ENCODE measurements at places on chromosomes 12 and 14.

DNA sequence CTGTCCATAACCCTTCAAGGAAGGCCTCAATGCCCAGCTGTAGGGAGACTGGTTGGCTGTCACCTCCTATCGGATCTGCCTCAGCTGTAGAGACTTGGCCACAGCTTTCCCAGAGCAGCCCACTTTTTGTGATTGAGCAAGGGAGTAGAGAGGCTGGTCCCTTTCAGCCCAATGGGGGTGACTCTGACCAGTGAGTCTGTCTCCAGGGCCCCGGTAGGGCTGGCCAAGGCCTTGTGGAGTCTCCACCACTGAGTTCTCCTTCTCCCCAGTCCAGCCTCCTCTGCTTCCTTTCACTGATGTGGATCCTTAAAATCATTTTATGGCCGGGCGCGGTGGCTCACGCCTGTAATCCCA lies 14.5 kb upstream of the HPD start:
- no peak for DNase-seq

DNA sequence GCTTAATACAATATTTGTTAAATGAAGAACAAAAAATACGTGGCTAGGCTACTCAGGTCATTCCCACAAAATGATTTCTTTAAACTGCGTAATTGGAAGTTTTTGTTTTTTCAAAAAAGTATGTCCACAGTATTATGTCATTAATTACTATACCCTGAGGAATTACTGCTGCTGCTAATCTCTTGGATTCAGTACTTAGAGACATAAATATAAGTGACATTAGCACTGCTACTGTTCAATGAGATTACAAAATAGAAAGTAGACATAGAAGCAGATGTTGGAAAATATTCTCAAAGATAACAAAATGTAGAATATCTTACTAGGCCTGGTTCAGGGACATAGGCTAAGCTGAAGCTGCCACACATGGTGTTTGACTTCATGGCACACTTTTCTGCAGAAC lies 36.3 kb downstream of the HMGA2 start:
- DNase-seq: no peak

GRCh38 chr14:20682127-20682434 lies 2.3 kb upstream of the RNASE4 start:
- no peak for DNase-seq

GRCh38 chr14:99436247-99437180 lies 44.1 kb downstream of the SETD3 start:
- DNase-seq: no peak

DNA sequence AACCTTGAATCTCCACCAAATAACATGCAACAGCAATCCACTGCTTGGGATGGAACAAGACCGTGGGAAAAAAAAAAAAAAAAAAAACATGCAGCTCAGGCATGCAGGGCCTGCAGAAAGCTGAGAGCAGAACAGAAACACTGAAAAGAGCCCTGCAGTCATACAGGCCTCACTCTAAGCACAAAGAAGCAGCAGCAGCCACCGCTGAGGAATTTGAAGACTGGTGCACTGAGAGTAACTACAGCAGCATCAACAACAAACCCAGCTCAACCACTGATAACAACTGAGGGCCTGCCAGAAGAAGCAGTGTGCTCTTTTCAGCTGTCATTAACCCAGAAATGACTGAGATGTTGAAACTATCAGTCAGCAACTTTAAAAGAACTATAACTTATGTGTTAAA lies 354.7 kb upstream of the TMTC1 start:
- no peak for DNase-seq

- DNase-seq: no peak
Measured at GRCh38 chr12:47348206-47348605, 268.4 kb upstream of the AMIGO2 start.

DNA sequence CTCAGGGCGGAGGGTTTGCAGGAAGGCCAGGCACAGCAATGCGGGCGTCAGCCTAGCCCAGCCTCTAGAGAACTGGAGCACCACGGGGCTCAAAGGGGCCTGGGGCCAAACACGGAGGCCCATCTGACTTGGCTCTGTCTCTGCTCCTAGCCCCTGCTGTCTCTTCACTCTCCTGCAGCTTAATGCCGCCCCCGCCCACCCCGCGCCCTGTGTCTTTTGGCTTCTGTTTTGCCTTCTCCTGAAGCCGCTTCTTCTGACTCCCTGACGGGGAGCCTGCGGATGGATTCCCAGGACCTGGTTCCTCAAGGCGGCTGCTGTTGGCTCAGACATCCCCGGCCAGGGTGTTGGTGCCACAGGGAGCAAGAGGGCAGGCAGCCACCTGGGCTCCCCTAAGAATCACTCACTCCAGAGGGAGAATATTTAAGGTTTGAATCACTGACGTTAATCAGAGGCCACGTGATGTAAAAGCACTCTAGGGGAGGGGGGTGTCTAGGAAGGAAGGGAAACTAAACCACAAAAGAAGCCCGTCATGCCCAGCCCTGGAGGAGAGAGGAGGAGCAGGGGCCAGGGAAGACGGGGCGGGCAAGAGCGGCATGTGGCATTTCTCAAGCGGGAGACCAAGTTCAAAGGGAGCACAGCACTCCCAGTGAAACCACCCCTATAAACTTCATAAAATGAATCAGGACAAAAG lies 36.9 kb upstream of the PRMT8 start:
- no peak for DNase-seq

DNA sequence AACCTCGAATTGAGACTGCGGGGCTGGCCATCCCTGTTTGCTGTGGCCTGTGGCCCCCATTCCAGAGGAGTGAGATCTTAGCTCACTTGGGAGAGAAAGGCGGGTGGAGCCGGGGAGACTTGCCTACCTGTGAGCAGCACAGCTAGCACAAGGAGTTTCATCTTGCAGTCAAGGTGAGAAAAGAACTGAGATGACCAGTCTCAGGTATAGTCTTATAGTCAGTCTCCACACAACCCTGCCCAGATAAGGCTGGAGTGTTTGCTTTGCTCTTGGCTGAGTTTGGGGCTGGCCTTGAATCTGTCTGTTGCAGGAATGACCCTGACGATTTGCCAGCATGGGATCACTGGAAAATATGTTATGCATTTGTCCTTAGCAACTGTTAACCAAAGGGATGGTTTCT lies at the start of gene PLA2G1B:
Gene PLA2G1B (minus strand): TSS at position 187 of the 400 bp plus-strand sequence. CDS start 26 bp downstream, at position 161.
- no peak for DNase-seq

GRCh38 chr12:23083267-23083666 lies 458.3 kb downstream of the ETNK1 start:
- DNase-seq: peak; percentile 13

- no peak for DNase-seq
Measured at GRCh38 chr12:894226-894625, 55.3 kb downstream of the RAD52 start.

- no peak for DNase-seq
Measured at GRCh38 chr14:26323869-26324268, 274.0 kb downstream of the NOVA1 start.

GRCh38 chr12:120705618-120706017 lies 4.6 kb upstream of the UNC119B start:
- no peak for DNase-seq

DNA sequence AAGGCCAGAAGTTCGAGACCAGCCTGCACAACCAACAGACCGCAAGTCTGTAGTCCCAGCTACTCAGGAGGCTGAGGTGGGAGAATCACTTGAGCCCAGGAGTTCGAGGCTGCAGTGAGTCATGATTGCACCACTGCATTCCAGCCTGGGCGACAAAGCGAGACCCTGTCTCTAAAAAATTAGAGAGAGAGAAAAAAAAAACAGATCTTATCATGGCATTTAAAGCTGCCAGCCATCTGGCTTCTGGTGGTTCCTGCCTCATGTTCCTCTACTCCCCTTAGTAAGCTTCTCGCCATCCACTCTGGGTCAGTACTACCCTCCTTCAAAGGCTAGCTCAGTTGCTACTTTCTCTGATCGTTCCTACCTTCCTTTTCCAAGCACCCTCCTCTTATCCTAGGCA lies 16.1 kb downstream of the CLSTN3 start:
- no peak for DNase-seq

DNA sequence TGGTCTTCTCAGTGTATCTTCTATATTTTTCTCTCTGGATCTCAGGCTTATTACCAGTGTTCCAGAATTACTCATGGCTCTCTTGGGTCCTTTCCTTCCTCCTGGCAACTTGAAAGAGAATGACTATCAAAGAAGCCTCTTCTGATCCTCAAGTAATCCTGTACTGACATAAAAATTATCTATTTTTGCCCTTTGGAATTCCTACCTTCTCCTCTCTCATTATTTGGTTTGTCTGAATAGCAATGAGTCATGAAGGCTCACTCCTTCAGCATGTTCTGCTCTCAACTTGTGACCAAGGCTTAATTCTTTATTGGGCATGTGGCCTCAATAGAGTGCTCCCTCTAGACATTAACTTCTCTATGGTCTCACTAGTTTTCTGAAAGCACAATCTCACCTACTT lies 553.6 kb upstream of the ATP2B1 start:
- no peak for DNase-seq

GRCh38 chr12:100953217-100953616 lies 158.6 kb downstream of the ANO4 start:
- DNase-seq: no peak

- DNase-seq: no peak
Measured at GRCh38 chr14:100862793-100863192, 36.9 kb downstream of the MEG3 start.

- peak; percentile 36 for DNase-seq
Measured at GRCh38 chr14:56137453-56137807, 19.2 kb downstream of the PELI2 start.

DNA sequence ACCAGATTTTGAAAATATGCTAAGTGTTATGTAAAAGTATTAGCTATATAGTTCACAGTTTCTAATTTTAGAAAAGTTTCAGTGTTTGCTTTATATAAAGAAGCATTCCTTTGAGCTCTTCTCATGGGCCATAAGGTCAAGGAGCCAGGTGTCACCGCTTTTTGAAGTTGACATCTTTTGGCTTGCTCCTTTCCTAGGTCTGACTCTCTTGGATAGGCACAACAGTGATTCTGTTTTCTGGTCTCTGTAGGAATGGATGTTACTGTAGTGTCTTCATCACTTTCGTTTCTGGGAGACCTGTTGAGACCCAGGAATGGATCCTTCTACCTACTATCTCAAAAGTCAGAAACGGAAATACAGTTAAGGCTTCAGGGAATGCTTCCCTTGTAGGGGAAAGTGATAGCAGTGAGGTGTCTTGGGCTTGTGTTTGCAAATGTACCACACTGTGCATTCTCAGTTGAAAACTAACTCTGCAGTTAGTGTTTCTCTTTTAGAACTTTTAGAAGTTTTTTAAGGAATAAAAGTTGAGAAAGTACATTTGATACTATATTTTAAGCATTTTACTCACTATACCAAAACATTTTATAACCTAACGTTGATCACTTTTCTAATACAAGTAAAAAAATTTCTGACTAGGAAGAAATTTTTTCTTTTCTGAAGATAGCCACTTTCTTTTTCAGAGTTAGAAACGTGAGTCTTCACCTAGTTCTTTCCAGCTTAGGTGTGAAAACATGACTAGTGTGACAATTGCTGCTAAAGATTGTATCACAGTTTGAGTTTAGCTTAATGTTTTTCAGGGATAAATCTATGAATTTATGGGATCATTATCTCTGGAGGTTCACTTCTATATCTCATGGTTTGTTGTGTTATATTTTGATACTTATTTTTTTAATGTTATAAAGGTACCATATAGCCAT lies 20.8 kb downstream of the VRK1 start:
- DNase-seq: no peak

DNA sequence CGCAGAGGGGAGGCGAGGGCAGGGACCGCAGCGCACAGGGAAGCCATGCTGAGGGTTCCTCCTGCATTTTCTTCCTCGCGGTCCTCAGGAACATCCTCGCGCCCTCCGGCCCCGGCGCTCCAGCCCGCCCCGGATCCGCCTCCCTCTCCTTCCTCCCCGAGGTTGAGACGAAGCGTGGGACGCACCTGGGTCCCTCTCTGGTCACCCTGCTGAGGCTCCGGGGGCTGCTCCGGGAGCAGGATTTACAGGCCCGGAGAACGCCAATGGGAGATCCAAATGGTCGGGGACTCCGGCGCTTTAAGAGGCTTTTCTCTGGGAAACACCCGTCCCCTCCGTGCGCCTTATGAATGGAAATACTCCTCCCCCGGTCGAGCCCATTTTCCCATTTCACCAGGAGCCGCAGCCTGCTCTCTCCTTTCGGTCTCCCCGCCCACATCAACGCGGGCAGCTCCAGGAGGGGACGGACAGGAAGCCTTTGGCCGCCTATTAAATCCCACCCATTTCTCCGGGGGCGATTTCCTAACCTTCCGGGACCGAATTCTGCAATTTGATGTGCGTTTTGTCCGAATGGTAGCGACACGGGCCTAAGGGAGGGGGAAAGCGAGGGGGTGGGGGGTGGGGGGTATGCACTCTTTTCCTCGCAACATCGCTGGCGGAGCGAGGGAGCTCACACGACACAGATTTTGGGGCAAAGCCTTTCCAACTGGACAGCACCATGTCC lies at the start of gene UNC79:
Gene UNC79 (plus strand): TSS at position 625 of the 721 bp plus-strand sequence. CDS start 91 bp downstream, at position 716.
- DNase-seq: no peak

GRCh38 chr12:114826244-114826643 lies 142.3 kb upstream of the TBX3 start:
- no peak for DNase-seq

DNA sequence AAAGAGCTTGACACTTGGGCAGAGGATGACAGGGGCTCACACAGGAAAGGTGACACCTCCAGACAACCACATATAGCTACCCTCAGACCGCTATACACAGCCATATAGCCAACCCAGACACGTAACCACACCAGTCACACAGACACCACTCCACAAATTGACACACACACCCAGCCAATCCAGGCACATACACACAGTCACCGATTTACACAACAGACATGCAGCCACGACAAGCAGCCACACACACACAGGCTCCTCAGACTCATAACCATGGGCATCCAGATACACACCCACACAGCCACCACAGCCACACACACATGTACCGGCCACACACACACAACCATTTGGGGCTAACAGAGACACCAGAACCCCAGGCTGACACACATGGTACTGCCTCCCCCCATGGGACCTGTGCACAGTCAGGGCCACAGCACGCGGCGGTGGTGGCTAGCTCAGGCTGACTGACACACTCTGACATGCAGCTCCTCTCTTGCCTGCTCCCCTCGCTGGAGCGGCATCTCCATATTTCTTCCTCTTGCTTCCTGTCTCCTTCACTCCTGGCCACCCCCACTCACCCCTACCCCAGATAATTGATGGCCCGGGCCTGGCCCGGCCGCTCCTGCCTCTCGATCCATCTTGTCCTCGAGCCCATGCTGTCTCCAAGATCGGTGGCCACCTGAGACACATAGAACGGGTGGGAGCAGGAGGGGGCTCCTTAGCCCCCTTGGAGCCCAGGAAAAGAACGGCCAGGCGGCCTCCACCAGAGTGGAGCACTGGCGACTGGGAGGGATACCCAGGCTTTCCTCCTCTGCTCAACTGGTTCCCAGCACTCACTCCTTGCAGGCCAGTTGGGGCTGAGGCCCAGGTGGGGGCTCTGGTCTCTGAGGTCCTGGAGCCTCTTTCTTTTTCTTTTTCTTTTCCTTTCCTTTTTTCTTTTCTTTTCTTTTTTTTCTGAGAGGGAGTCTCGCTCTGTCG lies 6.0 kb upstream of the SHMT2 start:
- DNase-seq: no peak
